Activated naive CD8-positive, alpha-beta T cell treated with anti-CD3 and anti-CD28 coated beads, Interleukin-2, amount 10 ng/mL, durations not matched to agents 7 days and 5 days (primary cell): ENCODE measurements at places on chromosomes 6 and 20.

DNA sequence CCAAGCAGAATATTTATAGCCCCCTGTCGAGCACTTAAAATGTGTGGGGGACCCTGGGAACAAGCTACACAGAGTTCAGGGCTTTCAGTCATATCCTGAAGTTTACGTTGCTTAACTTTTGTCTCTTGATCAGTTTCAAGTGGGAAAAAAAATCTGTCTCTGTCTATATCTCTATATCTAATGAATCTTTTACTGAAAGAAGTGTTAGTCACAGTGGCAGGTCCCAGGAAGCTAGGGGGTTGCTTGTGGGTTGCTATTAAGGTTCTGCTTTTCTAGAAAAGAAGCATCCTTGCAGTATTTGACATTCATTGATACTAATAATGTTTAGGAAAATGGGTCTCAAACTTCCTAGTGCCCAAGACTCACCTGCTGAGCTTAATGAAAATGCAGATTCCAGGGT, 76.7 kb upstream of the CLDN20 start:
- no peak for DNase-seq

- no peak for DNase-seq
Measured at GRCh38 chr6:160085226-160085625, 36.4 kb upstream of the SLC22A1 start.

DNA sequence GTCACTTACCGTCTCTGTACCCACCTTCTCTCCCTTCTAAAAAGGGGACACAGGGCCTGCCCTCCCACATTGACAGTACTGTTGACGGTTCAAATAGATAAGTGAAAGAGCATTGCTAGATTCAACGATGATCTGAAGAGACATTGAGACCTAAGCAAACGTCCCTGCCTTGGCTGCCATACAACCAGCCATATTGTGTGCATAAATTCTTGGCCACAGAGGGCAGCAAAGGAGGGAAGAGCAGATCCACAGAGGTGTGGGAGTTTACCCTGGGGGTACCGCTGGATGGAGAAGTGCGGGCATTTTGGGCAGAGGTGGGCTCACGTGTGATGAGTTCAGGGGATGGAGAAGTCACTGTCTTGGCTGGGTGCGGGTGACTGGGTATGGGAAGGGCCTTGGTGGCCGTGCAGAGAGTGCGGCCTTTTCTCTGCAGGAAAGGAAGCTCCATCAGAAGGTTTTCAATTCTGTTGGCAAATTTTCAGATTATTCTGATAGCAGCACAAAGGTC, 85.6 kb downstream of the POPDC3 start:
- DNase-seq = no peak

- DNase-seq = no peak
Measured at GRCh38 chr6:39770446-39770845, 21.7 kb upstream of the DAAM2 start.

DNA sequence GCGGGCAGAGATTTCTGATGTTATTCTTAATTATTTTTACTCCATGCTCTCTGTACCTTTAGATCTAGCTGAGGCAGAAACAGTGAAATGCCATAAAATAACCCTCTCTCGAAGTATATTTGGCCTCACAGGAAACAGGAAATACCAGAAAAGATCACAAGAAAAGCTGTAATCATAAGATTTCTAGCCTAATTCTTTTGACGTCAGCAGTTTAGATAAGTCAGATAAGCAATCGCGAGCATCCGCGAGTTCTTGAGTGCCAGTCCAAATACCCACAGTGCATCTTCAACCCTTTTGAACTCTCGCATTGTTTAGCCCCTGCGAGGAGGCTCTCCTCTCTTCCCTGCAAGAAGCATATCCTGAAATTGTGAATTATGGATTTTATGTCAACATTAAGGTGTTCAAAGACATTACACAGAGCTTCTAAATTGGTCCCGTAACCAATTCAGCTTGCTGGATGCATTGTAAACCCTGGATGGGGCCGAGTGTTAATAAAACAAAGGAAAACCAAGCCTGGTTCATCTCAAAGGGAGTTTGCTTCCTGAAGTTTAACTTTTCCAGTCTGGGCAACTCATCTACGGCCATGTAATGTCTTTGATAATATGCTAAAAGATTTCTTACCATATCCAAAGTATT, 198.9 kb downstream of the MTFR2 start:
- DNase-seq = no peak

- DNase-seq = no peak
Measured at GRCh38 chr6:168369786-168370185, 50.2 kb upstream of the DACT2 start.

GRCh38 chr20:21534453-21534852, 20.6 kb upstream of the NKX2-2 start:
- no peak for DNase-seq

GRCh38 chr20:49699200-49699992, 14.3 kb downstream of the B4GALT5 start:
- DNase-seq = no peak

- DNase-seq = no peak
Measured at GRCh38 chr6:100704961-100705360, 176.2 kb downstream of the ASCC3 start.

DNA sequence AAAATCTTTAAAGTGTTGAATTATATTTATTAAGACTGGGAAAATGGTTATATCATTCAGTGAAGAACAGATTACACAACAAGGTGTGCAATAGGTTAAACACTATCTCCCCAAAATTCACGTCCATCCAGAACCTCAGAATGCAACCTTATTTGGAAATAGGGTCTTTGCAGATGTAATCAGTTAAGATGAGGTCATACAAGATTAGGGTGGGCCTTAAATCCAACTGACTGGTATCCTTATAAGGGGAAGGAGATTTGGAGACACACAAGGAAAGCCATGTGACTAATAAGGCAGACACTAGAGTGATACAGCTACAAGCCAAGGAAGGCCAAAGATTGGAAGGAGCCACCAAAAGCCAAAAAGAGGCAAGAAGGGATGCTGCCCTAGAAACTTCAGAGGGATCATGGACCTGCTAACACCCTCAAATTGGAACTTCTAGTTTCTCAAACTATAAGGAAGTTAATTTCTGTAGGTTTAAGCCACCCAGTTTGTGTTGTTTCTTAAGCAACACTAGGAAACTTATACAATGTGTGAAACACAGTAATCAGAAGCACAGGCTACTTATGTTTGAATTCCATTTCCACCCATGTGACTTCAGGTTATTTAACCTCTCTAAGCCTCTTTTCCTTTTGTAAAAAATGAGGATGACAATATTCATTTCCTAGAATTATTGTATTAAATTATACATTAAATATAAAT, 16.9 kb downstream of the ILRUN start:
- DNase-seq = no peak

GRCh38 chr20:4418141-4418540, 303.6 kb upstream of the PRND start:
- no peak for DNase-seq

GRCh38 chr6:122564230-122564629, 46.0 kb upstream of the PKIB start:
- no peak for DNase-seq

GRCh38 chr6:139439349-139439748, 64.9 kb upstream of the CITED2 start:
- DNase-seq = no peak
